NCI-H2107 (cell line): ENCODE measurements at places on chromosomes 7 and 10.

DNA sequence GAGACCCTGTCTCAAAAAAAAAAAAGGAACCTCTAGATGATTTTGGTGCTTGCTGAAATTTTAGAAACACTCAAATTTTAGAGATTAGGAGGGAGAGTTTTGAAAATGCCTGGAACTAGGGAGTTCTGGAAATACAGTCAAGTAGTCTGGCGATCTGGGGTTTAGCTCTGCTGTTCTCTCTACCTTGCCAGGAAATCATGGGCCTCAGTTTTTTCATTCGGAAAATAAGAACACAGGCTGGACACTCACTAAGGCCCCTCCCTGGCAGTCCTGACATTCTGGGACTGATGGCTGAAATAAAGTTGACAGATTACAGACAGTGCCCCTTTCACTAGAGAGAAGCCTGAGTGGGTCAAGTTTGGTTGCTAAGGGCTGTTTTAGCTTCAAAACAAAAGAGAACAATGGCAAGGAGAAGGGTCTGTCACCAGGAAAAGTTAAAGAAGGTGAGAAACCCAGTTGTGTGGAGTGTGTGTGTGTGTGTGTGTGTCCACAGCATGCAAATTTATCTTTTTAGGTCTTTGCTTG is 25.0 kb upstream of the CALN1 start:
- no peak for DNase-seq

GRCh38 chr7:157751951-157752673 is 415.3 kb downstream of the DNAJB6 start:
- DNase-seq, result no peak

- DNase-seq, result no peak
These were observed 10.6 kb upstream of the TOMM7 start for GRCh38 chr7:22833113-22833855.

GRCh38 chr7:121196286-121196685 is 132.5 kb upstream of the WNT16 start:
- no peak for DNase-seq

GRCh38 chr10:43876976-43877375 is 228.3 kb upstream of the ZNF32 start:
- no peak for DNase-seq

DNA sequence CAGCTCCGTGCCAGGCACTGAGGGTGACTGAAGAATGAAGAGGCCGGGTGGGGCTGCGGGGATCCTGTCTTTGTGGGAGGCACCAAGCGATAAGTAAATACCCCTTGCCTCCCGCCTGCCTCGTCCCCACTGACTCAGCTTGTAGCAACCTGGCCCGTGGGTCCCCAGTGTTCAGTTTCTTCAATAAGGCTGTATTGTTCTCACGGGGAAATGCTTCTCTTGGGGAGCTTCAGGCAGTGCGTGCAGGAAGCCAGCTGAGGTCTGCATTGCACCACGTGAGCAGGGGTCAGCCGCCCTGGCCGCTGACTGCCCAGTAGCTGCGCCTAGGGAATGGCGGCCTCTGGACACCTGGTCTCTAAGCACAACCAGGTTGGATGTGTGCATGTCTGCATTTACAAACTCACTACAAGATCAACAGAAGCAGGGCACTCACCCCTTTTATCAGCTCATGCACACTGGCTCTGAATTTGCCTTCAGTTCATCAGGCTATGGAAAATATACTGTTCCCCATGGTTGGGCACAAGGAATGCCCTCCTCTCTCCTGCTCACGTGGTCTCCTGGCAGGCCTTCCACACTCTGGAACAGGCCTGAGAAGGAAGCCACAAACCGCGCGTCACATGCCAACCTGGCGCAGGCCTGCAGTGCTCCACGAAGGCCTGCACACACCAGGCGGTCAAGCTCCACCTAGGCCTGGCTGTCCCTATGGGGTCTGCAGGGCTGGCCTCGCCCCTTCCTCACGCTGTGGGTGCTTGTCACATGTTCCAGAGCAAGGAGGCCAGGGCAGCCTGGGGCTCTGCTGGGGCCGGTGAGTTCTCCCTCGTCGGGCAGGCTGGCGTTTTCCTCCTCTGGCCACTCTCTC is 135.7 kb upstream of the RNF32 start:
- no peak for DNase-seq
